ENCODE measurements at places on chromosomes 1 and 21.

DNA sequence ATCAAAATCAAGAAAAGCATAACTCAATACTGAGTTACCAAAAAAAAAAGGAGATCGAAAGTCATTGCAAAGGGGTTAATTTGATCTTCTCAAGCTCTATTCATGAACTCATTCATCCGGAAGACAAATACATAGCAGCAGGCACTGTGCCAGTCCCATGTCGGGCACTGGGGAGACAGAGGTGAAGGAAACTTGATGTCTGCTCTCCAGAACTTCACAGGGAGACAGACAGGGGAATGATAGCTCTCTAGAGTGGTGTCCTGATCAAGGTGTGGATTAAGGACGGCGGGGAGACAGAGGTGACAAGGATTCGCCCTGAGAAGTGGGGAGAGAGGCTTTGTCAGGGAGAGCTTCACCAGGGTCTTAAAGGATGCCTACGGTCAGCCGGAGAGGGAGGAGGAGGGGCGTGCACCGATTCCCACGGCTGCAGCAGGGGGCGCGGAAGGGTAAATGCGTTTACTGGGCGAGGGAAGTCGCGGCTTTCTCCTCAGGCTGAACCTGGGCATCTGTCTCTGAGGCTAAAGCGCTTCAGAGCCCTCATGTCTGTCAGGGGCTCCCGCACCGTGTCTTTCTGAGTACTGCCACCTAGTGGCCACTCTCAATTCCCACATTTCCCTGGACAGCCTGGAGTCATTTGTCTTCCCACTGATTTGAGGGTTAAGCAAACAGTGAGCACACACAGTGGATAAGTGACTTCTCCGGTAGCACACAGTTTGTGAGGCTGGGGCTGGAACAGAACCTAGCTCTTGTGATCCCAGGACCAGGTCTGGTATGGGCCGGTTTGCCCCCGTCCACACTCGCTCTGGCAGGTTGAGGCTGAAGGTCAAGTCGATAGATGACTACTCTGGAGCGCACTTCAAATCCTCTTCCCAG lies 152.8 kb downstream of the TENT5C start:
- DNase-seq, result peak; percentile 71

DNA sequence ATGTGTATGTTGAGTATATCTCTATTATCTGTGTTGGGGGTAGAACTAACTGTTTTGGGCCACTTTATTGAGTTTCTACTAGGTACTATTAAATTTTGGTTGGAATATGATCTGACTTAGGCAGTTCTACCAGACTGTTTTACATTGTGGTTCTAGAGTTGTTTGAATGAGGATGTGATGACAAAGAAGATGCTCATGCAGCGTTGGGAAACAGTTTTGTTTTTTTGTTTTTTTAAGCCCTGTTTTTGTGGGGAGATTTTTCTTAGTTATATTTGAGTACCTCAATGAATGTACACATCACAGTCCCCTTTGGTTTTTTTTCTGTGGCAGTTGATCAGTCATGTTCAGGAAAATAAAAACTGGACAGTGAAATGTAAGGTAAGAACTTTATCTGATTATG lies 40.1 kb downstream of the TMED5 start:
- no peak for DNase-seq

DNA sequence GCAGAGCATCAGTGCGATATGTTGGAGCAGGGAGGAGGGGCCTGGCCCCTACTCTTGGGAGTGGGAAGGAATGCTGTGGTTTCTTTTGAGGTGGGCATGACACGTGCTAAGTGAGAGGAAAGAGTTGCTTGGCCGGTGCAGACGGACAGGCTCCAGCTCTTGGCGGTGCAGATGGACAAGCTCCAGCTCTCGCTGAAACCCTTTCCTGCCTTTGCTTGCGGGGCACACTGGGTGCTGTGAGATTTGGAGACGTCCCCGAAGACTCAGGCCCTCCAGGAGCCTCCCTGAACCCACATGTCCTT lies 15.9 kb downstream of the PDXK start:
- DNase-seq, result no peak

DNA sequence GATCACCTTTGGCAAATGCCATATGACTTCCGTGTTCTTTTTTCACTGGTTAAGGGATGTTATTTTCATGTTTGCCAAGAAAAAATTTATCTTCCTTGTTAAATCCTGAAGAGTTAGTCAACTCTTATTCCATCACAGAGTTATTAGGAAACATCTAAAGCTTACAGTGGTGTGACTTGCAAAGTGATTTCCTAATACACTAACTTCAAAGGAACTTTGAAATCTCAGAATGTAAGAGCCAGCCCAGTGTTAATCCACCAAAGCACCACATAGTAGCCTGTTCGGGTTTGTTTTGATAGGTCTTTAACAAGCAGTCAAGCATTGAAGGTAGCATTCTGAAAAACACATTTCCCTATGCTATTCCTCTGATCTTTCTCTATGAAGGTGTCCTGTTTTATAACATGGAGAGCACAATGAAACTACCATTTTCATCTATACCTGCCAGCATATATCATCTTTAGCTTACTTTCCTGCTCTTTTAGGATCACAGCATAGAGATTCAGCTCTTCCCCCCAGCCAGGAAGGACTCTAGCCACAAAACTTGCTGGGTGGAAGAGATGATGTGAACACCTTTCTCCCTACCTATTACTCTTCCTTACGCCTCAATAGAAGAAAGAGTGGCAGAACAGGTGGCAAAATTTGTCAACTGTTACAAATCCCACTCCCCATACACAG lies 82.4 kb upstream of the MAGI3 start:
- DNase-seq, result no peak

GRCh38 chr1:55337801-55338447 lies 122.8 kb upstream of the USP24 start:
- DNase-seq, result no peak

DNA sequence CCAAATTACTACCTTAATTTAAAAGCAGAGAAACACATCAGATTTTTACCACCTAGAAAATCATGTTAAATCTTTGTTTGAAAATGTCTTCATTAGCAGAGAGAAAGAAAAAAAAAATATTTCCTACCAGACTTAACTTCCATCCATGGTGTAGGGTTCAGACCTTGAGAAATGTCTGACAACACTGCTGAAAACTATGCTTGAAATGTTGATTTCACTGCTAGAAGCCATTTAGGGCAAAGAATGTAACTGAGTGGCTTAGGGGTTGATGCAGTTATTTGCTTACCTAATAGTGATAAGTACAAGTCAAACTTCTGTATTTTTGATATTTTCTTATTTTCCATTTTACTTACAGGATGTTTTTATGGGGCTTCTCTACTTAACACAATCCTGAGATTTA lies 495.6 kb upstream of the NEGR1 start:
- DNase-seq, result no peak

- DNase-seq, result no peak
Measured at GRCh38 chr1:5585256-5585655, 407.0 kb downstream of the NPHP4 start.

DNA sequence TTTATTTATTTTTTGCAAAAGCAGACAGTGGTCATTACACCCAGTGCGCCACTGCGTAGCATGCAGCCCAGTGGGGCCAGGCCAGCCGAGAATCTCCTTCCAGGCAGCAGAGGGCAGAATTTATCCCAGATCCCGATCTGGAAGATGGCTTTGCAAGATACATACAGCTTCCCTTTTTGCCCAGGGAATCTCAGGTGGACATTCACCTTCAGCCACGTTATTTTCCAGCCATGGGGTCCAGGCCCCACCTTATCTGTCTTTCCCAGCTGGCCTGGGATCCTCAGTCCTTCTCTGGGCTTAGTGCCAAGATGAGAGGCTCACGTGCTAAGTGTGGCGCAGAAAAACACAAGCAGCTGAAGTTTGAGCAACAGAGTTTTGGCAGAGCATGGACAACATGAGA lies 123.6 kb downstream of the AJAP1 start:
- no peak for DNase-seq

DNA sequence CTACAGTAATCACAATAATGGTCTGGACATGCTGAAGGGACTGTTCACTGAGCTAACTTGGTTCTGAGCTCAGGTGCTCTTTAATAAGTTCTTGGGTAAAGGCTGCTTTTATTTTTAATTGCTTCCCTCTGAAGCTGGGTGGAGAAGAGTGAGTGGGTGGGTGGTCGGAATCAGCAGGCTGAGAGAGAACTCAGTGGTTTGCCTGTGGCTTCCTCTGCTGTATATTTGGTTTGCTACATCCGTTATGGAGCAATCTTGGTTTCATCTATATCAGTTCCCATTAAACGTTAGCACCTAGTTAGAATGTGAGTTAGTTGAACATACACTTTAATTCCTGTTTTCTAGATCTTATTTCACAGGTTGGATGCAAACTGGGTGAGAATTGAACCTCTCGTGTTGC lies 23.3 kb downstream of the CNIH4 start:
- DNase-seq, result no peak

- DNase-seq, result no peak
Measured at GRCh38 chr1:200888349-200888838, 6.3 kb upstream of the INAVA start.

DNA sequence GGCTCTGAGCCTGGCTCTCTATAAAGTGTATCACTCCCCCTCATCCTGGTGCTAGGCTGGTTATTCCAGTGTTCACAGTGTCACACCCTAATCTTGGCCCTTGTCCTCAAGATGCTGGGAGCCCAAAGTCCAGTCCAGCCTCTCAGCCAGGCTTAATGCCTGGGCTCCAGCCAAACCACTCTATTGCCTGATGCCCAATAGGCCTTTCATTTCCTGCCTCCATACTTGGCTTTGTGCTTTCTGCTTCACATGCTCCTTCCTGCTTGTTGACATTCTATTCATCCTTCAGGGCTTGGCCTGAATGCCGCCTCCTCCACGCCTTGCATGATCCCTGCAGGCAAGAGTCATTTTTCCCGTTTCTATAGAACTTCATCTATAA lies 1.7 kb downstream of the KLHDC8A start:
- no peak for DNase-seq

- DNase-seq, result no peak
Measured at GRCh38 chr1:10708757-10709156, 87.7 kb downstream of the CASZ1 start.

GRCh38 chr21:45588086-45588825 lies 46.0 kb upstream of the SLC19A1 start:
- no peak for DNase-seq

- no peak for DNase-seq
Measured at GRCh38 chr1:43619996-43620920, 29.7 kb upstream of the KDM4A start.

- no peak for DNase-seq
Measured at GRCh38 chr1:37605806-37606474, 10.2 kb upstream of the GNL2 start.

DNA sequence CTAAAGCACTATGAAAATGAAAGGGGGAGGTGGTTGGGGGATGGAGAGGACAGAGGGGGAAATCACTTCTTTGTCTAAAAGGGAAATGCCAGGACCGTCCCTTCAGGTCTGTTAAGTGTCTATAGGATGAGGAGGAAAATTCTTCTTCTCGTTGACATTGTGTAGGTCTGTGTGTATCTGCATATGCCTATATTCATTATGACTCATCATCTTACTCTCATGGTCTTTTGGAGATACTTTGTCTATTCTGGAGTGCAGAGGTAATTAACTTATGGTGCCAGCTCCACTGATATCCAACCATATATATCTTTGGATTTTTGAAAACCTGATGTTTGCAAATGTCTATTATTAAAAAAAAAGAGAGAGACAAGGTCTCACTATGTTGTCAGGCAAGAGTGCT lies 143.7 kb downstream of the PBX1 start:
- DNase-seq, result no peak

DNA sequence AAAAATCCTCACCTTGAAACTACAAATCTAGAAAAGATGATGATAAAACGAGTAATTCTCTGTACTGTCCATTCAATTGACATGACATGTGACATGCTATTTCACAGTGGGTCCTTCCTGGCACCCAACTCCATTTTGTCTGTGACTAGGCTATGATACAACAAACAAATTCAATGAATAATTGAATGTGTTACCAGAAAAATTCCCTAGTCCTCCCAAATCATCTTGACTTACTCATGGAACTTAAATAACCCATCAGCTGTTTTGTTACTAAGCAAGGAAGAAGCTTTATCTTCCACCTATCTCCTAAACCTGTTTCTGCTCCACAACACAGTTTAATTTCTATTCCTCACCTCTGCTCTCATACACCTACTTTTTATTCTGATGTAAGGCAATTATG lies 30.4 kb downstream of the B3GALNT2 start:
- no peak for DNase-seq

- peak; percentile 88 for DNase-seq
Measured at GRCh38 chr1:156495401-156496140, 5.0 kb downstream of the MEF2D start.

DNA sequence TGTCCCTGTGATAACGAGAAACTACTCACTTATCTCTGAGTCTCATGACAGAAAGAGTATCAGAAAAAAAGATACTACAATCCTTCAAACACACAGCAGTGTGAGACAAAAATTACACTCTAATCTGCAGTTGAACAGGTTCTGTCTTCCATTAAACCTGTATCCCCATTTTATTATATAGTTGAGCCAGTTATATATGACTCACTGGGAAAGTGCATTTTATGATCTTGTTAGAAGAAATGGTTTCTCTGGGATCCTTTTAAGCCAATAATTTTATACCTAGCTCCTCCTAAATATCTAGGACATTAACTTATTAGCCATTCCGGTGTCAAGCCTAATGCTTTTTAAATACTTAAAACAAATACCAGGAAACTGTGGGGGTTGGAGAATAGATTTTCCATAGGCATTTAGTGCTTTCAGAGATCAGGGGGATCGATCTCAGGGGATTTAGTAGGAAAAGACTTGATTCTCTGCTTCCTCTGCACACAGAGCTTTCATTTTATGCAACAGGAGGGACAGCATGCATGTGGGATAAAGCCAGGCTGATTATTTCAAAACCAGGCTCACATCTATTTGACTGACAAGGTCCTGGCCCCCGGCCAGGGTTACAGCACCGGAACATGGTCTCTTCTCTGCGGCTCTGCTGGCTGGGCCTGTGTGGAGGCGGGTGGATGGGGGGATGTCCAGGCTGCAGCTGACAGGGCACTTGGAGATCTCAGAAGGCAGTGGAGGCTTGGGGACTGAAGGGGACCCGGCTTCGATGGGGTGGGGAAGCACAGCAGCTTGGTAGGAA lies 310.6 kb downstream of the DISC1 start:
- DNase-seq, result peak; percentile 92

DNA sequence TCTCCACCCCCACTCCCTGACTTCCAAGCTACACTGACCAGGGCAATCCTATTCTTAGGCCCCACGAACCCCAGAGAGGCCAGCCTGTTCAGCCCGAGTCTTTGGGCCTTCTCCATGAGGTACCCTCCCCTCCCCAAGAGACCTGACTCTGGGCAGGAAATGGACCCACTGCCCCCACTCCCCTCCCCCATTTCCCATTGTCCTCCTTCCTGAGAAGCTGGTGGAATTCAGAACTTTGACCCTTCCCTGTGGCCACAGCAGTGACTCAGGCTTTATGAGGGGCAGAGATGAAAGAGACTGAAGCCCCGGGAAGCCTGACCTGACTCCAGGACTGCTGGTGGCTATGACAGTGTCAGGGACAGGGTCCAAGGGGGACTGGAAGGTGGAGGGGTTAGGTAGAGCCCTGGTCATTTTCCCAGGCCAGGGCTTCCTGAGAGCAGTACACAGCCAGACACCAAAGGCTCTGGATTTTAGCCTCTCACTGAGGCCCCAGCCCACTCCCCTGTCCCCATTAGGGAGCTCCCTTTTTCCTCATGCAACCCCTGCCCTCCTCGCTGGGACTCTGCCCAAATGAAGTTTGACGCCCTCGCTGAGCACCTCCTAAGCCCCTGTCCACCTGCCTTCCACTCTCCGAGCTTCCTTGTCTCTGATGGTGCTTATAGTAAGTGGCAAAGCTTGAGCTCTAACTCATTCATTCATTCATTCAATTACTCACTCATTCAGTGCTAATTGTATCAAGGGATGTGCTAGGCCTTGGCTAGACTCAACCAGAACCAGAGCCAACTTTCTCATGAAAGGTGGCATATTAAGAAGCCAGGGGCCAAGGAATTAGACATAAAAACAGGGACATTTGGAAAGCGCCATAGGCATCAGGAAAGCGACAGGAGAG lies 3.0 kb downstream of the CRYBG2 start:
- no peak for DNase-seq
